ENCODE measurements at places on chromosomes 11 and 22.

DNA sequence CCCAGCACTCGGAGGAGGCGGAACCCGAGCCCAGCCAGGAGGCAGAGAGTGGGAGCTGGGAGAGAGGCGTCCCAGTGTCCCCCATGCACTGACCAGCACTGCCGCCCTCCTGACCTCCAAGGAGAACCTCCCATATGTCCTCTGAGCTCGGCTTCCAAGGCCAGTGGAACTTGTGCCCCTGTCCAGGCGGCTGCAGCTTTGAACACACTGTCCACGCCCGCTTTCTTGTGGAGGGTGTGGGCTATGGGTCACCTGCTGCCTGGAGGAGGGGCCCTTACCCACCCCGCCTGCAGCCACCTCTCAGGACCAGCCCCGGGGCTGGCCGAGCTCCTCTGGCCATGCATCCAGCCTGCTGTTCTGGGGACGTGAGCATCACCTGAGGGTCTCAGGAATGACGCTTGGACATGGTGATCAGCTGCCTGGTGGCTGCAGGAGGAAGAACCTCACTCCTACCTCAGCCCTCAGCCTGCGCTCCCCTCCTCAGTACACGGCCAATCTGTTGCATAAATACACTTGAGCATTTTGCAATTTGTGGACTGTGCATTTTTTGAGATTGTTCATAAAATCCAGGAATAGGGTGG lies 22.2 kb upstream of the MUC5B start:
- DNase-seq = no peak

GRCh38 chr11:112321501-112322172 lies 61.0 kb upstream of the PLET1 start:
- DNase-seq = peak; percentile 26

- DNase-seq = no peak
Measured at GRCh38 chr22:37263966-37264887, 18.1 kb upstream of the CYTH4 start.

DNA sequence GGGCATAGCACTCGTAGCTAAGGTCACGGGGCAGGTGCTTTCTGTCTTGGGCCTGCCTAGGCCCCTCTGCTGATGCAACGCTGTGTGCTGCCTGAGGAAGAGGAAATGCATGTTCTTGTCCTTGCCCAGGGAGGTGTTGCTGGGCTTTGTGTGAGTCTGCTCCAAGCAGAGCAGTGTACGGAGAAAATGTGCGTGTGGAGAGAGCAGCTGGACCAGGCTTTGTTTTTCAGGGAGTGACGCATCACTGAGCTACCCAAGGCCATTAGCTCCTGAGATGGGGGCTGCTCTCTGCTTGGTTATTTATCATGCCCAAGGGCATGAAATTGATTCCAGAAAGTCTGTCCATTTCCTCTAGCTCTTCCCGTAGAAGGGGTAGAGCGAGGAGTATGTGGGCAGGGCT lies 82.9 kb upstream of the THY1 start:
- DNase-seq = peak; percentile 51

- DNase-seq = no peak
Measured at GRCh38 chr11:35178873-35179272, 39.9 kb downstream of the CD44 start.

- DNase-seq = no peak
Measured at GRCh38 chr22:37926358-37926757, 20.3 kb downstream of the MICALL1 start.

DNA sequence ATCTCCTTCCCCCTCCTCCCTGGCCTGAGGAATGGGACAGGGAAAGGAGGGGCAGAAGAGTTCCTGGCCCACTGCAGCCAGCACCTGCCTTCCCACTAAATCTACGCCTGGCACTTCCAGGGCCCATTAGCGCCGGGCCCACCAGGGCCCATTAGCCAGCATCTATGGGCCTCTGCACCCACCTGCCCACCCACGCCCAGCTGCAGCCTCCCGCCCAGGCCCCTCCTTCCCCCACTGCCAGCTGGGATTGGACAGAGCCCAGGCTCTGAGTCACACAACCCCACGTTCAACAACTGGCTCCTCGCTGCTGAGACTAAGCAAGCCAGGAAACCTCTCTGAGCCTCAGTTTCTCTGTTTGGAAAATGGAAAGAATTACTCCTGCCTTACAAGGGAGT lies 48.7 kb downstream of the CYTH4 start:
- DNase-seq = peak; percentile 28

GRCh38 chr11:69661413-69661715 lies 13.8 kb downstream of the LTO1 start:
- DNase-seq = no peak

DNA sequence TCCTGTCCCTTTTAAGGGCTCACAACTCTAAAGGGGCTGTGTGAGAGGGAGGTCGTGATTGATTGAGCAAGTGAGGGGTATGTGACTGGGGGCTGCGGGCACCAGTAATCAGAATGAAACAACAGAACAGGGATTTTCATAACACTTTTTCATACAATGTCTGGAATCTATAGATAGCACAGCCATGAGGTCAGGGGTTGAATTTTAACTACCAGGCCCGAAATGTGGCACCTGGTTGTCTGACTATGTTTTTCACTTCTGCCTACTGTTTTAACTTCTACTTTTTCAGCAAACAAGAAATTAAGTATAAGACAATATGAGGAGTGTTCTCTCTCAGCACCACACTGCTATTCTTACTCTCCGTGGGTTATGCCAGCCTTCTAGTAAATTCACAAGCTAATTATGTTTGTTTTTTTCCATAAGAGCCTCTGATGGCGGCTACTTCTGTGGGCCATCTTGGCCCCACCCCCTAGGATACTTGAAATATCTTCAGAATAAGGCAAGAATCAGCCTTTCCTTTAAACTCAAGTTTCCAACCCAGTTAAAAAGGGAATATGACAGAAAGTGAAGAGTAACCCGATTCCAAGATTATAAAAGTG lies 552.8 kb upstream of the CHORDC1 start:
- DNase-seq = no peak

- DNase-seq = no peak
Measured at GRCh38 chr11:15200696-15201095, 86.0 kb downstream of the INSC start.

GRCh38 chr11:34783816-34784317 lies 132.3 kb downstream of the APIP start:
- no peak for DNase-seq

DNA sequence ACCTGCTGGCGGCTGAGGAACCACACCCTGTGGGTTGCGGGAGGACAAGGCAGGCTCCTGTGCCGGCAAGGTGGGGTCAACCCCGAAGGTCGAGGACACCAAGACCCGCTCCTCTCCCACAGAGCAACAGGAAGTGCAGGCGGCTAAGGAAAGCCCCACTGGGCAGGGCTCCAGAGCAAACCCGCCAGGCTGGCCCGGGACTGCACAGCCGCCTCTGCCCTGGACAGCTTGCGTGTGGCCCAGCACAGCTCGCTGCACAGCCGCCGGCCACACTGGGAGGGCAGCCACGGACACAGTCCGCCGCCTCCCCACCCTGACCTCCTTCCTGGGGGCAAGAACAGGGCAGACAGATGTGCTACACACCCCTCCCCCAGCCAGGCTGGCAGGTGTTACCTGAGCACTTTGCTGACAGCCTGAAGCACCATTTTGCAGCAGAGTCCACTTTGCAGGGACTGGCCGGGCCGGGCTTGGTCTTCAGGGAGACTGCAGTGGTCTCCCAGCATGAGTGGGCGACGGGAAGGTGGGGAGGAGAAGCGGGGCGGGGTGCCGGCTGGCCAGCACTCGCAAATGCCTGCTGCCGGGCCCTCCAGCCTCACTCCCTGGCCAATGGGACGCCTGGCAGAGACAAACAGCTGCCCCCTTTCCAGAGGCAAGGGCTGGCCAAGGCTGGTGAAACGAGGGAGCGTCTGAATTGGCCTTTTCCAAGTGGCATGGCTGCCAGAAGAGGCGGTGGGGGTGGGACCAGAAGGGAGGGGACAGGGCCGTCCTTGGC lies at the start of gene MOB2:
MOB2 (minus strand) TSS at position 726 of the 772 bp plus-strand sequence; CDS start at position 503, 223 bp downstream.
- no peak for DNase-seq

DNA sequence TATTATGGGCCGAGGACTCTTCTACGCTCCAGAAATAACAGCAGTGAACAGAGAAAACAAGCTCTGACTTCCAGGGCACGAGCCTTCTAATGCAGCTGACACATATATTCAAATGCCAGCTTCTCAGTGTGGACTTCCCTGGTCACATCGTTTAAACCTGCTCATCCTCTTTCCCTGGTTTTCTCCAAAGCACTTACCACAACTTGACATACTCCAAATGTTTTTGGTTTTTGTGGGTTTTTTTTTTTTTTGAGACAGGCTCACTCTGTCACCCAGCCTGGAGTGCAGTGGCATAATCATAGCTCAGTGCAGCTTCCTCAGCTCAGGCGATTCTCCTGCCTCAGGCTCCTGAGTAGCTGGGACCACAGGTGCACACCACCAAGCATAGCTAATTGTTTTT lies 105.5 kb downstream of the MICAL3 start:
- DNase-seq = peak; percentile 82

DNA sequence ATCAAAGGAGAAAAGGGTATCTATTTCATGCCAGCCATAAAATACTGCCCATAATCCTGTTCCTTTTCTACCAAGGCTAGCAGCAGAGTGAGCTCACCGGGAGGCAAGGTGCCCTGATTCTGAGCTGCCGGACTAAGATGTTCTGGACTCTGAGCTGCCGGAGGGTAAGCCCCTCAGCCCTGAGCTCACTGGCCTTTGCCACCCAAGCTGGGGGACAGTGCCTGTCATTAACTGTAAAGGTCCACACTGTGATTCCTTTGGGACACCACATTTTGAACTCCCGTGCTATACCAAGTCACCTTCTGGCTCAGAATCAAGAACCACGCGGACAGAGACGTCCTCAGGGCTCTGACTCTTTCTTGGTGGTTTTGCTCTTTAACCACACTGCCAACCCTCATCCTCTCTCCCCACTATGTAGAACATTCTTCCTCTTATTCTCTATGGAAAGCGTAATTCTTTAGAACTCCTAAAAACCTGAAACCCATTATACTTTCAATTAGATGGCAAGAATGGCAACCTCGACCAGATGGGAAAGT lies 88.4 kb upstream of the BID start:
- DNase-seq = no peak

DNA sequence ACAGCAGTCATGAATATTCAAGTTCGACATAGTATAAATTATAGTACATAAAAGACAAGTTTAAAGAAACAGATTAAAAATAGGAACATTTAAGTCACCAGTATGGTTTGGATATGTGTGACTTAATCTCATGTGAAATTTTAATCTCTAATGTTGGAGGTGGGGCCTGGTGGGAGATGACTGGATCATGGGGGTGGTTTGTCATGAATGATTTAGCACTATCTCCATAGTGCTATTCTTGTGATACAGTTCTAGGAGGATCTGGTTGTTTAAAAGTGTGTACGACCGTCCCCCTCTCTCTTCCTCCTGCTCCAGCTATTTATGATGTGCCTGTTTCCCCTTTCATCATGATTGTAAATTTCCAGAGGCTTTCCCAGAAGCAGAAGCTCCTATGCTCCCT lies 3.3 kb downstream of the KDM4E start:
- DNase-seq = no peak

DNA sequence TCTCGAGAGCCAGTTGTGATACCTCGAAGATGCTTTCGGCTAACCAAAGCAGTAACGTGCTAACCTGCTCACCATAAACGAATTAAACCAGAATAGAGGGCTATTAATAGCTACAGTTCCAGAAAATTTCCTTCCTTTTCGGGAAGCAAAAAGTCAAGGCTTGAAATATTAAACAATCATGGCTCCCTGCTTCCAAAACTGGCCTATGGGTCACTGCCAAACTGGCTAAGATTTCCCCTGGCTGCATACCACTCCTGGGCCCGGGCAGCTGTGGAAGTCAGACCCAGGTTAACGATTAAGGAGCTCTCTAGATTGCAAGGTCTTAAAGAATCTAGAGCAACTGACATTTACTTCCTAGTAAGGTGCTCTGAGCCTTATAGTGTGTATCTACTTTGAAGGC lies 1.7 kb downstream of the AMOTL1 start:
- no peak for DNase-seq

- no peak for DNase-seq
Measured at GRCh38 chr11:70378506-70379134, 19.7 kb upstream of the CTTN start.

- peak; percentile 50 for DNase-seq
Measured at GRCh38 chr11:104390651-104391050, 226.7 kb upstream of the PDGFD start.

DNA sequence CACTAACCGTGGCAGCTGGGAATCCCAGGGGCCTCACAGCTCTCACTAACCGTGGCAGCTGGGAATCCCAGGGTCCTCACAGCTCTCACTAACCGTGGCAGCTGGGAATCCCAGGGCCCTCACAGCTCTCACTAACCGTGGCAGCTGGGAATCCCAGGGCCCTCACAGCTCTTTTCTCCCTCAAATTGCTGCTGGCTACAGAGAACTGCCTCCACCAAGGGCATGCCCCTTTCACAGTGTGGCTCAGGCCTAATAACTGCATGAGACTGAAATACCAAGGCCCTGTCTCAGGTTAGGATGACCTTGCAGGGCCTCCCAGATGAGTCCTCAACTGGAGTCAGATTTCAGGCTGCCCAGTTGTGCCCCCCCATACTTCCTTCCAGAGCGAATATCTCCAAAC lies 35.1 kb upstream of the GGTLC2 start:
- no peak for DNase-seq

- DNase-seq = no peak
Measured at GRCh38 chr22:41826430-41827383, 6.2 kb upstream of the SREBF2 start.

DNA sequence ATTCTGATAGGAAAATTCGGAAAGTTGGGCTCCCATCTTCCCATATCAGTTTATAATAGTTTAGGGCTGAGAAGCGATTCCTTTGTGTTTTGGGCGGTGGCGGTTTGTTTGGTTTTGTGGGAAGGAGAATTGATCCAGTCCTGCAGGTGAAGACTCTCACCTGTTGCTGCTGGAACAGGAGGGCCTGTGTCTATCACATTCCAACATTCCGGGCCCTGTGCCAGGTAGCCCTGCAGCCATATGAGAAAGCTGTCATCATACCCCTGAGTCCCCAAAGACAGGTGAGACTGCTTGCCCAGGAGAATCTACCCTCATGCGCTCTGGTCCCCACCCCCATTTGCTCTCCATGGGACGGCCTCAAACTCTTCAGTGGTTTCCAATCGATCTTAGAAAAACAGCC lies 62.1 kb downstream of the TRAF6 start:
- no peak for DNase-seq

DNA sequence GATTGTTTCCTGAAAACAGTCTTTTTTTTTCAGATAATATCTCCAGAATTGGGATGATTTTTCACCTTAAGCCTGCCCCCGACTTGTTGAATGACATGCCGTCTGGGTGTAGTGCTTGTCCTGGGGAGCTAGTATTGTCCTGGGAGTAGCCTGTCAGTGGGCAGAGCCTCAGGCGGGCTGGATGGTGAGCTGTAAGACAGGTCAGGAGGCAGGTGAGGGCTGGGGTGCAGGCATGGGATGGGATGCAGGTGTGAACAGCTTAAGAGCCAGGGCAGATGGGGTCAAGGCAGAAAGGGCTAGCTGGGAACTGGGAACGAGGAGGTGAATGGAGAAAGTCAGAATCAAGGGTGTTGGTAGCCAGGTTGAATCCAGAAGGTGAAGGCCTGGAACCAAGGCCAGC lies 200.2 kb downstream of the CSNK2A3 start:
- no peak for DNase-seq

- DNase-seq = no peak
Measured at GRCh38 chr11:114273071-114273470, 23.1 kb upstream of the NNMT start.

- DNase-seq = no peak
Measured at GRCh38 chr11:134049303-134049702, 19.6 kb upstream of the JAM3 start.

GRCh38 chr11:2187280-2187707 lies 15.7 kb upstream of the TH start:
- DNase-seq = no peak

GRCh38 chr11:110069158-110069737 lies 23.9 kb upstream of the ZC3H12C start:
- peak; percentile 76 for DNase-seq

- DNase-seq = no peak
Measured at GRCh38 chr11:114243461-114244372, 52.5 kb upstream of the NNMT start.

Data from fibroblast of skin of scalp (primary cell).